ENCODE measurements at places on chromosomes 7 and 10.

GRCh38 chr7:115008465-115009114, 86.7 kb downstream of the MDFIC start:
- no peak overlapping the region for H3K27ac ChIP-seq
- no peak overlapping the region for H3K4me3 ChIP-seq
- peaks cover 11% of the 10 kb centered on the region for H3K36me3 ChIP-seq
- peaks cover 16% of the 10 kb centered on the region for H3K4me1 ChIP-seq
- no peaks in the 10 kb centered on the region for H3K27me3 ChIP-seq
- no peak for DNase-seq

GRCh38 chr7:155860840-155861479, 48.7 kb upstream of the SHH start:
- H3K27ac ChIP-seq, result no peak overlapping the region
- H3K4me1 ChIP-seq, result peaks cover 11% of the 10 kb centered on the region
- peak; percentile 83 for DNase-seq
- H3K4me3 ChIP-seq, result no peak overlapping the region

GRCh38 chr10:16809074-16809718, 8.0 kb downstream of the RSU1 start:
- peaks cover 9% of the 10 kb centered on the region for H3K4me1 ChIP-seq
- H3K4me3 ChIP-seq, result no peak overlapping the region
- no peak for DNase-seq
- H3K27me3 ChIP-seq, result no peaks in the 10 kb centered on the region

DNA sequence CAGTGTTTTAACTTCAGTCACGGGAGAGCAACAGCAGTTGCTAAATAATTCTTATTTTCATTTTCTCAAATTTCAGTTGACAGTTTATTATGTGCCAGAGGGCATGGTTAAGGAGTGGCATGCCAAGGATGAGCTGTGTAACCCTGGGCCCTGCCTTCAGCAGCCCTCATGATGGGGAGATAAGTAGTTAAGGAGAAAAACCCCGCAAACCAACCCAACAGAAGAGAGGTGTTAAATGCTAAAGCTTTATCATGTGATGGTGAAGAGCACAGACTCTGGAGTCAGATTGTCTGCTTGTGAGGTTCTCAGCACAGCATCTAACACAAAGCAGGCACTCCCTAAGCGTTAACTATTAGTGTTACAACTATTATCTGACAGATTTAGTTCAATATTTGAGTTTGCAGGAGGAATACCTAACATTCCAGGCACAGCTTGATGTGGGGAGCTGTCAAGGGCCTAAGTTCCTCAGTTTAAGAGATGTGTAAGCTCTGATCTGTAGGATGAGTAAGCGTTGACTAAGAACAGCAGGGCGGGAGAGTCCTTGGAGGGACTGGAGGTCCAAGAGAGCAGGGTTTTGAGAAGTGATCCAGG, 29.6 kb downstream of the STAM start:
- H3K4me3 ChIP-seq, result peak overlapping the region; percentile 49
- no peaks in the 10 kb centered on the region for H3K27me3 ChIP-seq
- DNase-seq, result no peak
- H3K36me3 ChIP-seq, result peaks cover 2% of the 10 kb centered on the region
- H3K4me1 ChIP-seq, result peaks cover 79% of the 10 kb centered on the region
- peak overlapping the region; percentile 88 for H3K27ac ChIP-seq

DNA sequence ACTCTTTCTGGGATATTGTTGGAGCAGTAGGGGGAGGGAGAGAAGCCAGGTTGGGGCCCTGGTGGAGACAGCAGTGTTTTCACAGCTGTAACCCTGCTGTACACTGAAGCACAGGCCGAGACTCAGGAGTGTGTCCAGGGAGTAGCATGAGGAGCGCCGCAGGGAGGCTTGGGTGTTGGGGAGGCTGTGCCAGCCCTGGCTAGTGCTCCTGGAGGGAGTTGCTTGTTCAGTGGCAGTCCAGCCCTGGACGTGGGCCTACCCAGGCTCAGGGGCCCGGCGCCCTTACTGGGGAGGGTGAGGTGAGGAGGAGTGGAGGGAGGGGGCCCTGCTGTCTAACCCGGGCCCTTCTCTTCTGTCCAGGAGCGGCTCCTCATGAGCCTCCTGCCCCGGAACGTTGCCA, 35.9 kb downstream of the ADCY1 start:
- H3K36me3 ChIP-seq, result no peaks in the 10 kb centered on the region
- H3K4me3 ChIP-seq, result no peak overlapping the region
- H3K27ac ChIP-seq, result no peak overlapping the region
- DNase-seq, result peak; percentile 80
- H3K4me1 ChIP-seq, result no peaks in the 10 kb centered on the region

- peaks cover 25% of the 10 kb centered on the region for H3K27me3 ChIP-seq
- H3K4me1 ChIP-seq, result no peaks in the 10 kb centered on the region
- no peak overlapping the region for H3K27ac ChIP-seq
- no peaks in the 10 kb centered on the region for H3K36me3 ChIP-seq
- no peak overlapping the region for H3K4me3 ChIP-seq
Observed at GRCh38 chr10:75469006-75469616, 37.7 kb downstream of the LRMDA start.

- no peak overlapping the region for H3K27ac ChIP-seq
- H3K27me3 ChIP-seq, result peaks cover 5% of the 10 kb centered on the region
- H3K36me3 ChIP-seq, result no peaks in the 10 kb centered on the region
Observed at GRCh38 chr7:134636008-134636449, 10.6 kb upstream of the BPGM start.

DNA sequence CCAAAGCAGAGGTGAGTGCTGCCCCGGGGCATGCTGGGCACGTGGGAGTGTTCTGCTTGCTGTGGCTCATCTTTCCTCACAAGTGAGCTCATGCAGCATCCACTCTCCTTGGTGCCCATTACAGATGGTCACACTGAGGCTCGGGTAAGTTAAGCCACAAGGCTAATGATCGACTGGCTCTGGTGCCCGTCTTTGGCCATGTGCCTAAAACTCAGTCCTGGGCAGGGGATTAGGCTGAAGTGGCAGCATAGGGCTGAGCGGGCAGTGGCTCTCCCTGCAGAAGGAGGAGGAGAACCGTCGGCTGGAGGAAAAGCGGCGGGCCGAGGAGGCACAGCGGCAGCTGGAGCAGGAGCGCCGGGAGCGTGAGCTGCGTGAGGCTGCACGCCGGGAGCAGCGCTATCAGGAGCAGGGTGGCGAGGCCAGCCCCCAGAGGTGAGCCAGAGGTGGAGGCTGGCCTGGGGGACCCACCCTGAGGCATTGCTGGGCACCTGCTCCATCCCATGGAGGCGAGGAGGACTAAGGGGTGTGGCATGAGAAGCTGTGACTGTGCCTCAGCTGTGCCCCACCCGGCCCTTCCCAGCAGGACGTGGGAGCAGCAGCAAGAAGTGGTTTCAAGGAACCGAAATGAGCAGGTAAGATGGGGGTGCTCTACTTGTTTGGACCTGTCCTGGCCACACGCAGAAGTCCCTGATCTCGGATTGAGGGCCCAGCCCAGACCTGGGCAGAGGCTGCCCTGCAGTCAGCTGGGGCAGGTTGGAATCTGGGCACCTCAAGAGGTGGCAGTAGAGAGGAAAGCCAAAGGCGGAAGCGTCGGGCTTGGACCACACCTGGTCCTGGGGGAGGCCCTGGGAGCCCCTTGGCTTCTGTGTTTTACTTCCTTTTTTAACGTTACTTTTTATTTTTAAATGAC, 7.3 kb downstream of the PGAM2 start:
- H3K27me3 ChIP-seq, result no peaks in the 10 kb centered on the region
- no peak for DNase-seq
- no peak overlapping the region for H3K4me3 ChIP-seq
- no peaks in the 10 kb centered on the region for H3K4me1 ChIP-seq

DNA sequence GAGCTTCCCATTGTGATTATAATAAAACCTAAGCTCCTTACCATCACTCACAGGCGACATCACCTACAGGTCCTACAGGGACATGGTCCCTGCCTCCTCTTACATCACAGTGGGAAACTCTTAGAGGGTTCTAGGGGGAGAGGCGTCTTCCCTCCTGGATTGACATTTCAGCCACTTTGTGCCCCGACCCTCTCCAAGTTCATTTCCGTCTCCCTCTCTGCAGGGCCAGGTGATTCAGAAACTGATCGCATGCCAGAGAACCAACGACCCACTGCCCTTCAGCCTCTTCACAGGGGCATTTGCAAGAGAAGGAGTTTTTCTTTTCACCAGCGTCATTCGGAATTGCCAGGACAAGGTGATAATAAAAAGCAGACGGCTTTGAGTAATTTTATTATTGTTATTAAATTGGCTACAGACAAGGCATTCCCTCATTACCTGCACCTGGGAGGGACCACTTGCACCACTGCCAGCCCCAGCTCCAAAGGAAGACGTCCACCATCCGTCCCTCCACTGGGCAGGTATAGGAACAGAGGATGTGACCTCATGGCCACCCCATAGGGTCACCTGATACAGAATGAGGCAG, 85.8 kb upstream of the CUX1 start:
- no peak overlapping the region for H3K4me3 ChIP-seq
- H3K36me3 ChIP-seq, result no peaks in the 10 kb centered on the region
- DNase-seq, result no peak
- no peak overlapping the region for H3K27ac ChIP-seq

DNA sequence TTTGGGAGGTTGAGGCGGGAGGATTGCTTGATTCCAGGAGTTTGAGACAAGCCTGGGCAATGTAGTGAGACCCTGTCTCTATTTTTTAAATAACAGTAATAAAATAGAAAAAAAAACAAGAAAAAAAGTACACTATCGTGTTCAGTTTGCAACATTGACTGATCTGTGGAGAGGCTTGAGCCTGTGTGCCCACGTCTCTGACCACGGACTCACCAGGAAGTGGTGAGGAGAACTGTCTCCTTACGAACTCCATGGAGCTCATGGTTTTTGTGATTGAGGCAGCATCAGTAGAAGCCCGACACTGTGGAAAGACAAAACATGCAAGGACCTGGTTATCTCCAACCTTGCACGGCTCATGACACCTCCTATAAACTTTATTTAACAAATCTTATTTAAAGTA, 23.9 kb upstream of the DNAJB6 start:
- no peaks in the 10 kb centered on the region for H3K36me3 ChIP-seq
- H3K27me3 ChIP-seq, result no peaks in the 10 kb centered on the region
- no peak for DNase-seq
- no peak overlapping the region for H3K4me3 ChIP-seq

DNA sequence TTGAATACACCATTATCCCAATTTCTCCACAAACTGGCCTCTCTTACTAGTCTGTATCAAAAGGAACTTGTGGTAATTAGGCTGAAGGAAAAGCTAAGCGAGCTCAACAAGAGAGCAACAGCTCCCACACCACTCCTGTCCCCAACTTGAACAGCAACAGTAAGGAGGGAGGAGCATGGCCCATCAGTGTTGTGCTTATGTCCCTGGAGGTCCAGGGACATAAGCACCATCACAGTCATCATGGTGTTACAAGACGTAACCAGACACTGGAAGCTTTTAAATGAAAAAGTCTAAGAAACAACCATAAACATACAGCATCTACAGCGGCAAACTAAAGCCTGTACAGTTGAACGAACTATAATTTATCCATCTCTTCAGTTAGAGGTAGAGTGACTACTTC, 989 bp downstream of the ERLIN1 start:
- peaks cover 7% of the 10 kb centered on the region for H3K36me3 ChIP-seq
- H3K27me3 ChIP-seq, result no peaks in the 10 kb centered on the region
- peaks cover 29% of the 10 kb centered on the region for H3K4me1 ChIP-seq

DNA sequence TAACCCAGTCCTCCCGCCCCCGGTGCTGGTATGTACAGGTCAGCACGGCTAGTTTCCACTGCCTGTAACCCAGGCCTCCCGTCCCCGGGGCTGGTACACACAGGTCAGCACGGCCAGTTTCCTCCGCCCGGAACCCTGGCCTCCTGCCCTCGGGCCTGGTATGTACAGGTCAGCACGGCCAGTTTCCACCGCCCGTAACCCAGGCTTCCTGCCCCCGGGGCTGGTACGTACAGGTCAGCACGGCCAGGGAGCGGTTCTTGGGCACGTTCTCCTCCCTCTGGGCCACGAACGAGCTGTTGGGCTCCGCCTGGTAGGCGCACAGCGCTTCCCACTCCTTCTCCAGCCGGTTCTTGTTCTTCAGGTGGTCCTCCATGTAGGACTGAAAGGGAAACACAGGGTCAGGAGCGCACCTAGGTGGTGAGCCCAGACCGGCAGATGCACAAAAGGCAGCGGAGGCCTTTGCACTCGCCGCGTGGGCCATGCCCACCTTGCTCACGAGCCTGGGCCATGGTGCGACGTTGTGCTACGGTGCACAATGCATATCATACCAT, 284.4 kb downstream of the DNAJB6 start:
- H3K27me3 ChIP-seq, result no peaks in the 10 kb centered on the region
- no peak for DNase-seq
- H3K4me1 ChIP-seq, result no peaks in the 10 kb centered on the region
- H3K4me3 ChIP-seq, result no peak overlapping the region
- no peak overlapping the region for H3K27ac ChIP-seq

DNA sequence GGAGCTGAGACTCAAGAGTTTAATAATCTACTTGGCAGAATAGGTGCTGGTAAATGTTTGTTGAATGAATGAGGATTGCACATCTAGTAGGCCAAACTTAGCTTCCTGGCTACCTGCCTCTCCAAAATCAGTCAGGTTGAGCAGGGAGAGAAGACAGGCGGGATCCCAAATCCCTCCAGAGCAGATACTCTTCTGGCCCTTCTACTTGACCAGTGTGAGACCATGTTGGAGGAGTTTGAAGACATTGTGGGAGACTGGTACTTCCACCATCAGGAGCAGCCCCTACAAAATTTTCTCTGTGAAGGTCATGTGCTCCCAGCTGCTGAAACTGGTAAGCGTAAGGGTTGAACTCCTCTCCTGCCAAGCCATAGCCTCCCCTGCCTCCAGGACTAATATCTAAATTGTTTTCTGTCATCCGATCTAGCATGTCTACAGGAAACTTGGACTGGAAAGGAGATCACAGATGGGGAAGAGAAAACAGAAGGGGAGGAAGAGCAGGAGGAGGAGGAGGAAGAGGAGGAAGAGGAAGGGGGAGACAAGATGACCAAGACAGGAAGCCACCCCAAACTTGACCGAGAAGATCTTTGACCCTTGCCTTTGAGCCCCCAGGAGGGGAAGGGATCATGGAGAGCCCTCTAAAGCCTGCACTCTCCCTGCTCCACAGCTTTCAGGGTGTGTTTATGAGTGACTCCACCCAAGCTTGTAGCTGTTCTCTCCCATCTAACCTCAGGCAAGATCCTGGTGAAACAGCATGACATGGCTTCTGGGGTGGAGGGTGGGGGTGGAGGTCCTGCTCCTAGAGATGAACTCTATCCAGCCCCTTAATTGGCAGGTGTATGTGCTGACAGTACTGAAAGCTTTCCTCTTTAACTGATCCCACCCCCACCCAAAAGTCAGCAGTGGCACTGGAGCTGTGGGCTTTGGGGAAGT, 2.2 kb upstream of the MBLAC1 start:
- no peak for DNase-seq
- H3K4me3 ChIP-seq, result peak overlapping the region; percentile 26
- H3K36me3 ChIP-seq, result no peaks in the 10 kb centered on the region

- no peak overlapping the region for H3K4me3 ChIP-seq
- H3K4me1 ChIP-seq, result no peaks in the 10 kb centered on the region
- H3K36me3 ChIP-seq, result no peaks in the 10 kb centered on the region
Observed at GRCh38 chr7:49783446-49783845, 10.0 kb downstream of the VWC2 start.

DNA sequence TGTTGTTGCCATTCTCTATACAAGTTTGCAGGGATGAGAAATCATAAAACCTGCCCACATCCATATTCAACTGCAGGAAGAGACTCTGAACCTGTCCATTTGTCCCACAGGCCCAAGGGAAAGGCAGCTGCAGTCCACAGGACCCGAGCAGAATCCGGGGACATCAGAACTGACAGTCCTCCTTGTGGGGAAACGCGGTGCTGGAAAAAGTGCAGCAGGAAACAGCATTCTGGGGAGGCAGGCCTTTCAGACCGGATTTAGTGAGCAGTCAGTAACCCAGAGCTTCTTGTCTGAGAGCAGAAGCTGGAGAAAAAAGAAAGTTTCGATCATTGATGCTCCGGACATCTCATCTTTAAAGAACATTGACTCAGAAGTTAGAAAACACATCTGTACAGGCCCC, 23.5 kb downstream of the GIMAP8 start:
- H3K27me3 ChIP-seq, result no peaks in the 10 kb centered on the region
- no peak overlapping the region for H3K4me3 ChIP-seq
- H3K4me1 ChIP-seq, result no peaks in the 10 kb centered on the region
- no peak for DNase-seq

Data from osteocyte (in vitro differentiated cells).